LHCN-M2 (cell line): ENCODE measurements at places on chromosomes 7 and 10.

DNA sequence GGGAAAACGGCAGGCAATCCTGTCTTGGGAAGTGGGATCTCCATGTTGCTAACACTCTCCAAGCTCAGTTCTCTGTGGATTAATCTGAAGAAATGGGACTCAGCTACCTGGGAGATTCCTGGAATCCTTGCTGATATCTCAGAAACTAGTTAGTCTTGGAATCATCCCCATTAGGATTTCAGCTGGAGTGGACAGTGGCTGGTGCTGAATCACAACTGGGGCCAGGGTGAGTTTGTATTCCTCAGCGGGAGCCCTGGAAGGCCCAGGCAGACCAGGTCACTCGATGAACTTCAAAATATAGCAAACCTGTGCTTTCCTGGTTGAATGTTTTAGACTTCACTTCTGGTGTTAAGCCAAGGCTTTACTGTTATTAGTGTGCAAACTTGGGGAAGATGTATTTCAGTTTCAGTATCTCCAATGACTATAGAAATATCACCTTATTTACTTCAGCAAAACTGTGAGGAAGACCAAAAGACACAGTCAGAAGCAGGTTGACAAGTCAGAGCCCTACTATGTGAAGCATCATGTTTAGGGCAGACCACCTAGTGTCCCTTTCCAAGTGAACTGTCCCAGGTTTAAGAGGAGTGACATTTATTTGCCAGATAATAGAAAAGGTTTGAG is 126.1 kb downstream of the AOAH start:
- DNase-seq: no peak

GRCh38 chr10:24287559-24288195 is 78.7 kb downstream of the KIAA1217 start:
- no peak for DNase-seq

DNA sequence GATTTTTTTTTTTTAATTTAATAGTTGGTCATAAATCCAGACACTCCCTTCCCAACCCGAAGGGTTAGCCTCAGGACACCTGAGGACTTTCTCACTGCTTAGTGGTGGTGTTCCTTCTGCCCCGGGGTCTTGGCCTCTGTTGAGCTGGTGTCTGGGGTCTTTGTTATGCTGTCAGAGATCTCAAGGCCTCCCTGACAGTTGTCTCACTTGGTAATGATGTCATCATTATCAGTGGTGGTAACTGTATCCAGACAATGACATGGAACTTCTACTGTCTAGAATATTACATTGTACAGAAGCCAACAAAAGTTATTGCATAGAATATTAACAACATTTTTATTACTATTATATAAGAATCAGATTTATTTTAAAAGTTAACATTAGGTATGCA is 32.9 kb downstream of the PPP2R2D start:
- no peak for DNase-seq

DNA sequence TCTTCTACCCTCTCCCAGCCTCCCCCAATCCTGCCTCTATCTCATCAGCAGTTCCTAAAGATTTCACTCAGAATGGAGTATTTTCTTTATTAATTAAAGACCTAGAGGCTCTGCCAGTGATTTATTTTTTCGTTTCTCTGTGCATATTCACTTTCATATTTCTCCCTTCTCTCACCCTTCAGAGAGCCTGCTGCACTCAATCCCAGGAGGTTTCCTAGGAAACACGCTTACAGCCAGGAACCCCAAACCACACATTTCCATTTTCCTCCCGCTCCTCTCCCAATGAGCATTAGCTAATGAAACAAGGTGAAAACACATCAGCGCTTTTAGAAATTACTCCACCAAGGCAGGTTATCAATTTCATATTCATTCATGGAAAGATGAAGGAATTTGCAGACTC is 180.2 kb downstream of the FRMD4A start:
- DNase-seq: no peak
